ENCODE measurements at places on chromosomes 3 and 15.

DNA sequence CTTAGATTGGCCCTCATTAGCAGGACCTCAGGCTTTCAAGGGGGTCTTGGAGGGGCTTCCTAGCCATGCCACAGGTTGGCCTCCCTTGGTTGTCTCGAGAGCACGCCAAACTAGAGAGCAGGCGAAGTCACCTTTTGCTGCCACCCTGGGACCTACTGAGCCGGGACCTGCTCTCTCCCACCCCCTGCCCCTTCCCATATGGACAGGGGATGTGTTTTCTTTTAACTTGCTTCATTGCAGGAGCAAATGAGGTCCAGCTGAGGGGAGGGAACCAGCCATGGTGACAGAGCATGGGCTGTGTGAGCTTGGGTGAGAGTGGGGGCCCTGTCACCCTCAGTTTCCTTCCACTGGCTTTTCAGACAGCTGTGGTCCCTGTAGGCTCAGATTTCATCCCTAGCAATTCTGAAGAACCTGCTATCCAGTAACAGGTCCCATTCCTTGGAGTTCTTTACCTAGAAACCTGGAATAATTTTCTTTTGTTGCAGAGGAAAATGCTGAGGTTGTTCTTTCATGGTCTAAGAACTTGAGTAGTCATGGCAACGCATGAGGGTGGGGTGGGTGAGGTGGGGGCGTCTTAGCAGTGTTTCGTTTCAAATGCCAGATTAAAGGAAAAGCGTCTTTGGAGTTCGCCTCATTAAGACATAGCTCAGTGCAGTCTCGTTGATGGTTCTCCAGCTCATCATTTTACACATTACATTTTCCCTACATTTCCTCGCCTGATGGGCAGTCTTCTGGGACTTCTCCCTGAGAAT is 20.1 kb upstream of the MAGEF1 start:
- DNase-seq = no peak

DNA sequence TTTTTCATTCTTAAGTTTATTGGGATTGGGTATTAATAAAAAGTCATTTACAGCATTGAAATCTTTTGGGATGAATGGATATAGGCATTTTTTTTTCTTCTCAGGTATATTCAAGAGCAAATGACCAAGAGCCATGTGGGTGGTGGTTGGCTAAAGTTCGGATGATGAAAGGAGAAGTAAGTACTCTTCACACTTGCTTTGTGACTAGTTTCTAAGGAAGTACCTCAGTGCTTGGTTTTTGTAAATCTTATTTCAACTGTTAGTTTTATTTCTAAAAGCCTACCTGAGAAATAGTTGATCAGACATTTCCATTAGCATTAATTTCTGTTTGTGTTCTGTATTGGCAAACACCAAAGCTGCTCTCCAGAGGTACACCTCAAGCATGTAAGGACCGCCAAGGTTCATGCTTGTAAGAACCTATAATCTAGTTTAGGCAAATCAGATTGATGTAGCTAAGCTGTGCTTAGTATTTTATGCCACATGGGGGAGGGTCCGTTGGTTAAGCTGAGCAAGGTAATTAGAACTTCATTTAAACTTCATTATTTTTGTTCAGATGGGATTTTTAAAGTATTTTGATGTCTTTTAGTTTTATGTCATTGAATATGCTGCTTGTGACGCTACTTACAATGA is 35.4 kb downstream of the FXR1 start:
- no peak for DNase-seq

GRCh38 chr3:134260987-134261386 is 10.3 kb upstream of the RYK start:
- no peak for DNase-seq

GRCh38 chr15:77482570-77482969 is 61.9 kb downstream of the HMG20A start:
- DNase-seq = no peak

- no peak for DNase-seq
Measured at GRCh38 chr3:184832044-184832443, 20.1 kb downstream of the VPS8 start.

Measured in stimulated activated CD8-positive, alpha-beta memory T cell treated with anti-CD3 and anti-CD28 coated beads, Interleukin-2, amount 100 ng/mL, for 48 hours (primary cell).